ENCODE measurements at places on chromosomes 12 and 14. TPM values are rescaled to one million over a fixed set of nuclear protein-coding genes. Genes with fewer than 3 reads are reported as not detected.

The SPATS2 gene
- polyA plus RNA-seq, result 3.0 TPM

DNA sequence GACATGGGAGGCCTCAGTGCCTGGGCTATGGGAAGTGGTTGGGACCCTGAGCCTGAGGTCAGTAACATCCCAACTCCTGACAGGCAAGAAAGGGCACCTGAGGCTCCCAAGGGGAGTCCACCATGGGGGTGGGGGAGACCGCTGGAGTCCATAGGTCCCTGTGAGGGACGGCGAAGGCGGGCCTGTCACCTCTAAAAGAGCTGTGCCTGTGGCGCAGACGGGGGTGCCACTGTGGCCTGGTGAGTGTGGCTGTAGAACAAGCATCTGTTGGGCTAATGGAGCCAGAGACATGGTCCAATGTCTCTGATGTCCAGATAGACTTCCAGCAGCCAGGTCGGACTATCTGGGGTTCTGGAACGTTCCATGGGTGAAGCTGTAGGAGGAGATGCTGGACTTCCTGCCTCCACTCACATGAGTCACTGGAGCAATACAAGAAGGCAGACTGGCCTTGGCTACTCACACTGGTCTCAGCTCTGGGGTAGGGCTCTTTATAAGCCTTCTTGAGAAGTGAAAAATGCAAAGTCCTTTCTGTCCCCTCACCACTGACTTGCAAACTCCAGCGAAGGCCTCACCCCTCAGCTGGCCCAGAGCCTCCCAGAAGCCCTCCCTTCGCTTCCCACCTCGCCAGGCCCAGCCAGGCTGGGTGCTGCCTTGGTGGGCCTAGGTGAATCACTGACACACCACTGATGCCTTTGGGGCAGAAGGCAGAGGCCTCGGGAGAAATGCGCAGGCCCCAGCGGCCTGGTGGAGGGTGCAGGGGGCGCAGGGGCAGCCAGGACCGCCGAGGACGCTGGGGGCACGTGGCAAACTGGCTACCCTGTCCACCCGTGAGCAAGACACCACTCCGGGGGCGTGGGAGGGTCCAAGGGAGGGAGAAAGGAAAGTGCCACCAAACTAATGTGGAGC is 1.1 kb upstream of the TRAF3 start:
- DNase-seq, result no peak

DNA sequence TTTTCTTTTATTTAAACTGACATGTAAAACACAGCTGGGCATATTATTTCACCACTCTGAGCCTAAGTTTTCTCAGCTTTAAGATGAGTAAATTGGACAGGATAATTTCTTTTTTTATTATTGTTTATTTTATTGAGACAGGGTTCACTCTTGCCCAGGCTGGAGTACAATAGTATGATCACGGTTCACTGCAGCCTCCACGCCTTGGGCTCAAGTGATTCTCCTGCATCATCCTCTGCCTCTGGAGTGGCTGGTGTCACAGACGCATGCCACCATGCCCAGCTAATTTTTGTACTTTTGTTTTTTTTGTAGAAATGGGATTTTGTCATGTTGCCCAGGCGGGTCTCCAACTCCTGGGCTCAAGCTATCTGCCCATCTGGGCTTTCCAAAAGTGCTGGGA is 12.7 kb downstream of the BMAL2 start:
- DNase-seq, result no peak

- DNase-seq, result no peak
Observed at GRCh38 chr12:128662101-128662500, 161.7 kb downstream of the SLC15A4 start.

DNA sequence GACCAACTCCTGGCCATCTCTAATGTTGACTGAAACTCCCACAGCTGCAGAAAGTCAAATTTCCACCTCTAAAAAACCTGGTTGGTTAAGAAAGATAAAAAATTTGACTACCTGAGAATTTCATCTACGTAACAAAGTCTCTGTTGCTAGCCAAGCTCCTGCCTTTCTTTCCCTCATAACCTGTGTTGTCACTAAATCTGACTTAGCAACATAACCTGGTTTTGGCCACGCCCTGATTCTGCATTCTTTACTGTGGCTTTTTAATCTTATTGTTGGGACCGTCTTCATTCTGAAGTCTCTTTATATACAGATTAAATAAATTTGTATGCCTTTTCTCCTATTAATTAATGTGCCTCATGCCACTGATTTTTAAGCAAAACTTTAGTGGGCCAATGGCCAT is 16.1 kb upstream of the CD69 start:
- no peak for DNase-seq

All from naive thymus-derived CD4-positive, alpha-beta T cell (primary cell).